Mesothelial cell of epicardium (in vitro differentiated cells): ENCODE measurements at places on chromosomes 4 and X. TPM values are rescaled to one million over a fixed set of nuclear protein-coding genes. Genes with fewer than 3 reads are reported as not detected.

DNA sequence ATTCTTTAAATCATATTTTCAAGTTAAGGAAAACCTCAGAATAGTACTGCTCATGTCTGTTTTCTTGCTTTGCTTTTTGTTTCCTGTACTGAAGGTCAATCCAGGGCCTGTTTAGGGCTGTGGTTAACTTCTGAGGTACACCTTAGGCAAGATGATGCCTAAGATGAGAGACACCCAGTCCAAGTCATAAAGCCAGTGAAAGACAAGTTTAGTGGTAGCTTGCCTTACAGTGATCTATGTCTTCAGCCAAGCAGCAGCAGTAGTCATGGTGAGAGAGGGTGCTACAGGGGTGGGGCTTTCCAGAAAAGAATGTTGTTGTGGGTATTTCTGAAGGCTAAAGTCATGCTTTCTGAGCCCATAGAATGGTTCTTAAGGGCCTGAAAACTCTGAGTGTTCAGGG lies 173.7 kb downstream of the VSIG4 start:
- DNase-seq = no peak

DNA sequence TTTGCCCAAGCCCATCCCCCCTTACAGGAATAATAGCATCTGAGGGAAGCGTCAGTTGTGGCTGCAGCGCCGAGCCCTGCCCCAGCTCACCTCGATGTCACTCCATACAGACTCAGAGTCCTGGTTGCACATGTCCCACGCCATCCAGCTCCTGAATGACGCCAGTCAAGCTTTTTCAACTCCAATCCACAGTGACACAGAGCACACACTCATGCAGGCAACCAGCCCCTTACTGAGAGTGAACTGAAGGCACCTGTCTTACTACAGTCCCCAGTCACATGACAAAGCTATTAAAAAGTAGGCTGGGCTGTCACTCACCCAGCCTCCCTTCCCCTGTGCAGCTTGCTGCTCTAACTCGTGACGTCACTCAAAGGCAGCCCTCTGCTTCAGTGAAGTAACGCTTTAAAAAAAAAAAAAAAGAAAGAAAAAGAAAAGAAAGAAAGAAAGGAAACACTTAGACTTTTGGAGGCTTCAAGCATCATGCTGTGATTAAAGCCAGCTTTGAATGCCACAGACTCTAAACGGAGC lies at the start of gene PPARGC1A:
Gene PPARGC1A (minus strand): TSS at position 234 of the 528 bp plus-strand sequence. CDS start 90 bp downstream, at position 144.
- no peak for DNase-seq

The FHIP1A gene
- 13.9 to 16.8 TPM (median 14.0 TPM) in 3 replicates for total RNA-seq

The MAP9 gene
- 20.6 to 22.4 TPM (median 21.2 TPM) in 3 replicates for total RNA-seq
